Aorta (tissue), 5 donors: ENCODE measurements at places on chromosomes 6 and 20.

DNA sequence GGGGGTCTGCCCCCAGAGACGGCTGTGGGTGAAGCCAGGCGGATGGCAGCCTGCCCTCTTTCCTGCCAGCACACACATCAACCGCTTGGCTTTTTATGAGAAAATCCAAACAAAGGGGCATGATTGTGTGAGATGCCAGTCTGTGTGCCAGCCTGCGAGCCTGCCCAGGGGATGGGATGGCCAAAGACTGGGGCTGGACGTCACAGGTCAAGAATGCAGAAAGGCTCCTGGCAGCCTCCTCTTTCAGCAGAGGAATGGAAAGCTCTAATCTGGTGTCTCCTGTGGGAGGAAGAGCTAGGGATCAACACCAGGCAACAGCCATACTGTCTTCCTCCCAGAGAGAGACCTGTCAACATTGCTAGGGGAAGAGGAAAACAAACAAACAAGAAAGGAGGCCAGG lies 15.8 kb downstream of the TUBB2B start:
- peak; percentile 86 for DNase-seq

- peak; percentile 72 for DNase-seq
Observed at GRCh38 chr6:29887330-29887818, 55.0 kb upstream of the HLA-A start.

GRCh38 chr6:26252077-26252472 lies 112.9 kb upstream of the BTN3A2 start:
- DNase-seq = no peak

DNA sequence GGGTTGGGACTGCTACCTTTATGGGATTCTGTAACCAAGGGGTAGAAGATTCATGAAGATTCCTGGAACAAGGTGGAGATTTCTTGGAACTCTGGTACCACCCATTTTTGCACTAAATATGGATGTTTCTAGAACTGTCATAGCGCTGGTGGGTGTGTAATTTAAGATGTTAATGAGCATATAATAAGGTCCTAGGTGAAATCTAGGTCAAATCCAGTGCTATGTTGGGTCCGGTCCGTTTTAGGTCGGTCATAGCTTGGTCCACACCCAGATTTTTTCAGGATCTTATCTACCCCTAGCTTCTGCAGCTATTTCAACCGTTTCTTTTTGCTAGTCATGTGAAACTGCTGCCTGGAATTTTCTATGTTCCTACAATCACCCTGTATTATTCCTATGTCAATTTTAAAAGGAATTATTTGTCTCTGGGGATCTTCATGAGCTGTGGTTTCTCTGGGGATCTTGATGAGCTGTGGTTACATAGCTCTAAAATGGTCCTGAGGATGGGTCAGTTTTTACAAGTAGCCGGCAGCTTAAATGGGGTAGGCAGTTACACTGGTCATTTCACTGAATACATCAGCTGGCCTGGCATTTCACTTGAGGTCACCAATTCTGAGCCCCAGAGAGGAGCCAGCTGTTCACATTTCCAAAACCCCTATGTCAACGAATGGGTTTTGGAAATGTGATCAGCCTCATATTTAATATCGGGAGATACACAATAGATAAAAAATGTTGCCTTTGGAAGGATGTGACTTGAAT lies 652.3 kb upstream of the FLRT3 start:
- DNase-seq = no peak

DNA sequence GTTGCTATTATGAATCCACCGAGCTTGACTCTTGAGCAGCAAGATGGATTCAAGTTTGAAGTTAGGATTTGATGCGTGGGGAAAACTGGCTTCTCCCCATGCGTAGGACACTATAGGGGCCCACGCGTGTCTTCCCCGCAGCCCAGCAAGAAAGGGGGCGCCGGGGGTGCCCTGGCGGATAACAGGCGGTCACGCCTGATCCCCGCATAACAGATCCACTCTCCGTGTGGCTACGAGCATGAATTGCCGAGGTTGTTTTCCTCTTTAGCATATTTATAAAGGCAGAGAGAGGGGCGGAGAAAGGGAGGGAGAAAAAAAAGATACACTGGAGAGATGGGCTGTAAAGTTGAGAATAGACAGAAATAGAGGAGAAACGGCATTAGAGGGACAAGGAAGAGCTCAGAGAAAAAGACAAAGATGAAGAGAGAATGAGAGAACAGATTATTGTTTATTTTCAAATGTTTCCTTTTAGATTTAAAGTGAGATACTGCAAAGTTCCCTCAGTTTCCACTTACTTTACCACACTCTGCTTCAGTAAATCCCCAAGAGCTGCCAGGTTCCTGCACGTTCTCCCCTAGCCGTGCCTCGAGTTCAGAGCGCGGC lies 32.0 kb downstream of the TFAP2A start:
- DNase-seq = no peak

GRCh38 chr6:12289933-12290820 lies at the start of gene EDN1:
EDN1 (plus strand) TSS chr6:12290361; CDS start chr6:12290630, 269 bp downstream.
- DNase-seq = peak; percentile 86

- DNase-seq = no peak
Observed at GRCh38 chr6:26034905-26035304, 52.3 kb upstream of the HFE start.

DNA sequence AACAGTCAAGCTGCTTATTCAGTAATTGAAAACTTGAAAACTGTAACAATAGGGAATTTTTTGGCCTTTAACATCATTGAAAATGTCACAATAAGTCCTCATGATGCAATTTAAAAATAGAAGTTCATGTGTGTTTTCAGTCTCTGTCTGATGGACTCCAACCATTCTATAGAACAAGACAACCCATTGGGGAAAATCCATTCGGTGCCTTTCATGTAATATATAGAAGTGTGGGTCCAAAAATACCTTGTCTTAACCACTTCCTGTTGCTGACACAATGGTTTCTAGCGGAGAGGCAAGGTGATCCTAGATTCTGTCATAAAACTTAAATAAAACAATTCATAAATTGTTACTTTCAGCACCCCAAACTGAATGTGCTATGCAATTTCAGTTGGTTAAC lies 1131.3 kb upstream of the MAP3K7 start:
- no peak for DNase-seq

DNA sequence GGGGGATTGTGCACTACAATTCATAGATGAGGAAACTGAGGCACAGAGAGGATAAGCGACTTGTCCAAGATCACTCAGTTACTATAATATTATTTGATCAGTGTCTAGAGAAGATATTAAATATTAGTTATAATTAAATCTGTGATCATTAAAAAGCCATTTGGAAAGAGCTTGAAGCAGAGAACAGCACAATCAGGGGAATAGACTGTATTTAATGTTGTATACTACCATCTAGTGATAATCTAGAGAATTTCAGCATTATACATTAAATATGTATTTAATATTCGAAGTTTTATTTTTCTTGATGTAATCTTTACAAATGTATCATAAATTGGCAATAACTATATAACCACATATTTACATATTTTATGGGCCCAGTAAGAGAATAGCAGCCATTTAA lies 20.1 kb upstream of the MTCL3 start:
- no peak for DNase-seq

GRCh38 chr6:135073756-135074393 lies 19.3 kb upstream of the HBS1L start:
- no peak for DNase-seq
